Activated T-helper 1 cell treated with Interleukin-2 at 50 U/mL for 16 hours (primary cell): ENCODE measurements at places on chromosomes 6 and 20.

DNA sequence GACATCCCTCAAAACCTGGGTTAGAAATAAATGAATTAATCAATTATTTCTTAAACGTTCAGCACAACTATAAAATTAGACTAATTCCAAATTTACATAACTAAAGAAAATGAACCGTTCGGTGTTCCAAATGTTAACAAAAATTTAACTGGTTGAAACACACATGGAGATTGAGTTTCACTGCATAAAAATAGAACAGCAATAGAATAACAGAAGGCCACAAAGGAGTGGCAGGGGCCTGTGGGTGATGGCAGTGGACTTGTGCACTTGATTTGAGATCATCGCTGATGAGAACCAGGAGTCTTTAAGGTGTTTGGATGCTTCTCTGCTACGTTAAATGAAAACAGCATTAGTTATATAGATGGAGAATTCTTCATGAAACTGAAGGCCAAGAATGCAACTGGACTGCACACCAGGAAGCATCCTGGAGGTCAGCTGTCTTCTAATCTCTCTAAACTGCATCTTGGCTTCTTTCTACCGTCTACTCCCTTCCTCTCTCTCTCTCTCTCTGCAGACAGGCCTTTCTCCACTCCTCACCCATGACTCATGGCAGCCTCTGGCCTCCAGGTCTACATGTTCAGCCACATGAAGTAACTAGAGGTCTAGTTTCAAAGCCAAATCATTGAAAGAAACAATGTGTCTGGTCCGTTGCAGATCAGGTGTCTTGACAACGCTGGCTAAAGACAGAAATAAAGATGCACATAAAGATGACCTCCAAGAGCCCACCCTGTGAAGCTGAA is 111.3 kb downstream of the SIM1 start:
- DNase-seq, result no peak

DNA sequence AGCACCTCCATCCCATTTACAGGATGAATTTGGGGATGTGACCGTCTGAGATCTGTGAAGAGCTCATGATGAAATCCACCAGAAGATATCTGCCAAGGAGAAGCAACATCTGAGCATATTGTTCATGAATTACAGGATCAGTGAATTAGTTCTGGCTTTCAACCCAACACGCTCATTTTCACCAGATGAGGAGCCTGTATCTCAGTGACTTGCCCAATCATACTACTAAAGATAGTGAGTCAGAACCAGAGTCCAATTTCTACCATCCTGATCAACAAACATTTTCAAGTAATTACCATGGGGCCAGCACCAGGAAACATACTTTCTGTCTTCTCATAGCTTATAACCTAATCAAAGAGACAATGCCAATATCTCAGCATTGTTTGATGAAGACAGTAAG is 116.6 kb downstream of the ZDHHC14 start:
- DNase-seq, result no peak

- no peak for DNase-seq
Observed at GRCh38 chr6:109457562-109457996, 2.0 kb upstream of the MICAL1 start.

DNA sequence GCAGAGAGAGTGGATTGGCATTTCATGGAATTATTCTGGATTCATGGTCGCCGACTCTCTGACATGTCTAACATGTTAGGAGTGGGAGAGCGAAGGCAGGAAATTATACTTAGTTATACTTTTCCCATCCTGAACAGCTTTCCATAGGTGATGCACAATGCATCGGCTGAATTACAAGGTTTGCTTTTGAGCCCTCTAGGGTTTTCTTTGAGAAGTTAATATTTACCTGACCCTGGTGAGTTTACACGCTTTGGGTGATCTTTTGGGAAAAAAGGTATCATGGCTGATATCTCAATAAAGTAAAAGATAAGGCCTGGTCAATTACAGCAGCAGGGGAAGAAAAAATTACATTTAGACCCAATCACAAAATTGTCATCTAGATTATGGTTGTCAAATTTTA is 14.0 kb upstream of the NKX2-2 start:
- DNase-seq, result no peak

DNA sequence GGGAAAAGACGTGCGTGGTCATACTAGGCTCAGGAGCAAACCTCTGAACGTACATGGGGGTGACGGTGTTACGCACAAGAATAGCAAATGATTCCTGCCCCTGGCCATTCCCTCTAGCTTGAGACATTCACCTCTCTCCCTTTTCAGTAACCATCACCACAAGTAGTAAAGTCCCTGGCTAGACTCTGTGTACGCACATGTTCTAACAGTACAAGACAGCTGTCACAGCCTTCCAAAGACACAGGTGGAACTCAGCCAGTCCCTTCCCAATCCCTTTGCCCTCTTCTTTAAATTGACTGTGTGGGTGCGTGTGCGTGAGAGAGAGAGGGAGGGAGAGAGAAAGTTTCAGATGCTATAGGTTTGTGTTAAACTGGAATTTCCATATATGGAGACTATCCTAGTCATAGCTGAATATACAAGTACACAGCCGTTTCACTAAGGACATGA is 67.3 kb downstream of the LY86 start:
- no peak for DNase-seq

GRCh38 chr6:101129851-101130250 is 248.7 kb upstream of the ASCC3 start:
- DNase-seq, result no peak

DNA sequence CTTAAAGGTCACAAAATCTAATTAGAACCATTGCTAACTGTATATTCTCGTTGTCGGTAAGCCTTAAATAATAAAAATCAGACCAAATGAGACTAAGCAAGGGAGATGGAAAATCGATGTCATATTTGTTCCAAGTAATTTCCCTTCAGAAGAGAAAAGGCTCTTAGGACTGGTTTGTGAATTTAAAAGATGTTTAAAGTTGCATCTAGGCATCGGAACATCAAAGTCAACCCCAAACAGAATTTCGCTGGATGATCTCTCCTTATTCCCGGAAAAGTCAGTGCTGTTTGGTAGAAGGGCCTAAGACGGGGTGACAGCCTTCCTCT is 63.8 kb downstream of the NPEPL1 start:
- no peak for DNase-seq

- no peak for DNase-seq
Observed at GRCh38 chr6:25874822-25875562, 949 bp upstream of the SLC17A3 start.

GRCh38 chr20:21340991-21341697 is 38.0 kb downstream of the XRN2 start:
- DNase-seq, result no peak

DNA sequence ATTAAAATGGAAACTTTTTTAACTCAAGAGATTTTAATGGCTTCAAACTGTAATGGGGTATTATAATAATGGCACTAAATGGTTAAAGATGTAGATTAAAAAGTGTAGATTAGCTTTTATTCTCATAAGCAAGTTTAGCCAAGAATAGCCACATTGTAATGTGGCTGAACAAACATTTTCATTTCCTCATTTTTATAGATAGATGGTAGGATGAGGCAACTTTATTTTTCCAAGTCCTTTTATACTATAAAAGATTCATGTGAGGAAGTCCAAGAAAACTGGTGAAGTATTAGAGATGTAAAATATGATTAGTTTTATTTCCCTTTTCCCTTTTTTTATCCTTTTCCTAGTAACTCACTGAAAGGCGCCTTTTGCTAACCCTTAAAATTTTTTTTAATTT is 88.8 kb downstream of the ATRN start:
- DNase-seq, result no peak

GRCh38 chr6:129663531-129663930 is 46.4 kb downstream of the ARHGAP18 start:
- DNase-seq, result no peak

DNA sequence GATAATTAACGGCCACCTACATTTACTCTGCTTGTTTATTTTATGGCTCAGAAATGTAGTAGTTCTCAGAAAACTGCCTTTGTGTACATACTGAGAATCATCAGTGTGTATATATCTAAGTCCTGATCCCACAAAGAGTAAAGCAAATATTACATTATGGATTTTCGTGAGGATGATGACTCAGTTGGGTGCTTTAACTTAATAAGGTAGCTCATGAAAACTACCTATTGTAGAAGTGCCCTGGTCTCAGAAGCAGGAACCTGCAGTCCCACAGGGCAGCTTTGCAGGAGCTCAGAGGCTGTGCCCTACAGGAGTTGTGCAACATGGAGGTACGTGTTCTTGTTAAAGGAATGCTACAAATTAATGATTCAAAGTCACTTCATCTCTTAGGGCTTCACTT is 108.2 kb downstream of the PLG start:
- DNase-seq, result no peak

GRCh38 chr6:41284726-41285125 is 1.8 kb downstream of the TREM1 start:
- DNase-seq, result no peak

- DNase-seq, result no peak
Observed at GRCh38 chr6:33809594-33809993, 5.8 kb upstream of the MLN start.

GRCh38 chr20:3483784-3484183 is 13.0 kb downstream of the ATRN start:
- DNase-seq, result no peak

- no peak for DNase-seq
Observed at GRCh38 chr6:24966381-24966780, 30.6 kb upstream of the RIPOR2 start.

GRCh38 chr6:35725721-35726438 is 11.0 kb upstream of the ARMC12 start:
- no peak for DNase-seq

DNA sequence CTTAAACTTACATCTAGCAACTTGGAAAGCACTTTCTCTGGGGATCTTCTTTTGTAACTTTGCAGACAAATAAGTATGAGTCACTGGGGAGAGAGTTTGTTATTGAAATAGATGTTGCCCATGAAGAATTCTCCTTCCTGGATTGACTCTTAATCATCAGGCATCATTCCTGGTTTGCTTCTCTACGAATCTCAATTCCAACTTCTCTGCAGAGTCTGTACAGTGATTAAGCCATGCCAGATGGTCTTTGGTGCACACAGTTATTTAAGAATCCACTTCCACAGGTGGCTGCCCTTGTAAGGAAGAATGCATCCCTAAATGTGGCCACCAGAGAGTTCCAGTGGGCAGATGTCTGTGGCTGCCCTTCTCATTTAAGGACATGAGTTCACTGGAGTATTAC is 25.7 kb downstream of the MYCT1 start:
- no peak for DNase-seq

- no peak for DNase-seq
Observed at GRCh38 chr6:88920774-88921733, 42.4 kb downstream of the RNGTT start.
